GM23338 (cell line): ENCODE measurements at places on chromosomes 7 and 10. TPM values are rescaled to one million over a fixed set of nuclear protein-coding genes. Genes with fewer than 3 reads are reported as not detected.

- no peak for DNase-seq
Measured at GRCh38 chr7:4281231-4281993, 400.7 kb upstream of the FOXK1 start.

The RNF148 gene
- total RNA-seq = 0.23 and 2.2 TPM in 2 replicates

The ZNF212 gene
- total RNA-seq = 18.0 and 18.9 TPM in 2 replicates

GRCh38 chr7:7146837-7147236 is 35.5 kb upstream of the C1GALT1 start:
- DNase-seq = no peak

GRCh38 chr7:78006063-78006755 is 207.6 kb downstream of the PHTF2 start:
- peak; percentile 51 for DNase-seq

- no peak for DNase-seq
Measured at GRCh38 chr10:119333146-119333792, 125.9 kb downstream of the GRK5 start.

DNA sequence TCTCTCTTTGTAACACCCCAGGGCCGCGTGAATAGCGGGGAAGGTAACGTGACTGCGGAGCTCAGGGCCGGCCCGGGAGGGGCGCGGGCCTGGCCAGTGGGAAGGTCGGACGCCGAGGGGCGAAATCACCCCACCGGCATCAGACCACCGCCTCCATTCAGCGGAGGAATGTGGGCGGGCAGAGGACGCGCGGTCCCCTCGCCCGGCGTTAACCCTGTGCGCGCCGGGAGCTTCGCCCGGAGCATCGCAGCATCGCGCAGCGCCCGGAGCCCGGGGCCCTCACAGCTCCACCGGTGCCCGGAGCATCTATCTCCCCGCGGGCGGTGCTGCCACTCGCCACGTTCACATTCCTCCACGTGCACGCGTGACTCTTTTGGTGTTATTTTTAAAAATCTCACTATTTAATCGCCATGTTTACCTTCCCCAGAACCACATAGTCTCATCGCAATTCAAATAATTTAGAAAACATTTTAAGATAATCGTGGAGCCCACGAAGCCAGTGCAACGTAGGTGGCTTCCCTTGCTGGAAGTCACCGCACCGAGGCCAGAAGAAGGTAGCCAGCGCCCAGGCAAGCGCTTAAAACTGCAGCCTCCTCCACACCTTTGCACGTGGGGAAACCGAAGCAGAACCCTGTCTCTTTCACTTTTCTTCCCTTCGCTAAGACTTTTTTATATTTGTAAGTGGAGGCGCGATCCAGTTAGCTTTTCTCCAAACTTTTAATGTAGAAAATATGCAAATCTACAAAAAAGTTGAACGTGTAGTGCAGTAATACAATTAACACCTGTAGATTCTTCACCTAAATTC is 21.8 kb downstream of the FGFBP3 start:
- DNase-seq = peak; percentile 97

- DNase-seq = no peak
Measured at GRCh38 chr7:18295781-18296423, 199.6 kb upstream of the HDAC9 start.

The EVX1 gene
- not detected in 2 replicates for total RNA-seq

- DNase-seq = no peak
Measured at GRCh38 chr10:27600930-27601329, 96.8 kb downstream of the RAB18 start.

DNA sequence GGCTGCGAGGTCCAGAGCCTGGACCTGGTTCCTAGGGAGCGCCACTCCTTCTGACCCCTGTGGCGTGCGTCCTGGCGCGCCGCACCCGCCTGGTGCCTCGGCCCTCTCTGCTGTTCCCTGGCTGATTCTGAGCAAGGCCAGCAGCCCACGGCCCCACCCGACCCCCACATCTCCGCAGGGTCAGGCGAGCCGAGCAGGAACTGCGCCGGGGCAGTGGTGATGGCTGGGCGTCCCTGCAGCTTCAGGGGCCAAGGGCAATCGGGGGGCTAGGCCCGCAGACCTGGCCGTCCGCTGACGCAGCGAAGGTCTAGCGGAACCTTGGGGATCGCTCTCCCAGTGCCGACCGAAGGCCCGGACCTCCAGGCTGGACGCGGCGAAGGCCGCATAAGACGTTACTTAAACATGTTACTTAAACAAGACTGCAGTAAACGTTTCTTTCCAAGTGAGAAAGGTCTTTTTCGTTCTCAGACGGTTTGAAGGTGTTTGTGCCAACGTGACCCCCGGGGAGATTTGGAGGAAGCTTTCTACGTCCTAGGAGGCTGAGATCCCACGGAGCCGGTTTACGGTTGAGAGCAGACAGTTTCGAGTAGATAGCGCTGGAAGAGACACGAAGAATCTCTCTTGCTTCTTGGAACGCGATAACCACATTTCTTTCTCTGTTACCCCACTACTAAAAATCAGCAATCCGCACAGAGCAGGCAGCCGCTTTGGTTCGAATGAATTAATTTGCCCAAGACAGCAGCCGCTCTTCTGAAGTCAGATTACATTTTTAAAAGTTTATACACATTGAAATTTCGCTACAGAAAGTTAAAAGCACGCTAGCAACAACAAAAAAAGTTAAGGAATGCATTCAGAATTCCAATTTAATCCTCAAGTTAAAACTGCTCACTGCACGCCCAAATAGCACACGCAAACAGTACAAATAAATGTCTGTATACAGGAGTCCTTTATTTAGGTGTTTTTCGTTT is 4.9 kb upstream of the NKX2-3 start:
- peak; percentile 71 for DNase-seq

The SLC26A3 gene
- total RNA-seq = not detected in 2 replicates

DNA sequence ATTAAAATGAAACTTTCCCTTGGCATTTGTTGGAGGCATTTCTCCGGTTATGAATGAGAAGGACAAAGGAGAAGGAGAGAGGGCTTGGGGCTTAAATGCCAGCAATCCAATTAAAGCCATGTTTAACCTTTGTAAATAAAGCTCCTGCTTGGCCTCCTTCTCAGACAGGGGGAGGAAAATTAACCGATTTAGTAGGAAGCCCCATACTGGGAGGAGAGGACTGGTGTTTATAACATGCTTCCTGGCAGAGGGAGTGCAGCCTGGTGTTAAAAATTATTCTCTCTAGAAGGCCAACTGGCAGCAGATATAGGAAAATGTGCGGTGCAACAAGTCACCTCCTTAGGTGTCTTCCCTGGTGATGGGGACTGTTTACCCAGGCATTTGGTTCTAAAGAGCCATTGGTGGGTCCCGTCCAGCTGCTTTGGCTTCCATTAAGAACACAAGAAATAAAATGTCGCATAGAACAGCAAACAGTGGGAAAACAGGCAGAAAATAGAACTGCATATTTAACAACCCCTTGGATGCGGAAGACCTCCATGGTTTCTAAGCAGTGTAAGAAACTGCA is 846.5 kb downstream of the TYW1 start:
- DNase-seq = no peak
